ENCODE measurements at places on chromosomes 12 and 14.

DNA sequence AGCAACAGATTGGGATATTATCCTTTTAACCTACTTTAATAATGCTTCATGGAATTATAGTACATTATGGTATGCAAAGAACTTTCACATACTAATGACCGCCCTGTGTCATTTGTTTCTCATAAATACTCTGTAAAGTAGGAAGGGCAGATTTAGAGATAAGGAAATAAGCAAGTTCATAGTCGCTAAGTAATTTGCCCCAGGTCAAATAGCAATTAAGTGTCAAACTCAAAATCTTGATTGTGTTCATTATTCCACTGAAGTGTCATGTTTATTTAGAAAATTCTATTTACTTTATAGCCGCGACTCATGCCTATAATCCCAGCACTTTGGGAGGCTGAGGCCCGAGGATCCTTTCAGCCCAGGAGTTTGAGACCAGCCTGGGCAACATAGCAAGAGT, 98.7 kb upstream of the ATF1 start:
- DNase-seq, result no peak

- no peak for DNase-seq
Measured at GRCh38 chr14:24179961-24180796, 8.3 kb downstream of the REC8 start.

DNA sequence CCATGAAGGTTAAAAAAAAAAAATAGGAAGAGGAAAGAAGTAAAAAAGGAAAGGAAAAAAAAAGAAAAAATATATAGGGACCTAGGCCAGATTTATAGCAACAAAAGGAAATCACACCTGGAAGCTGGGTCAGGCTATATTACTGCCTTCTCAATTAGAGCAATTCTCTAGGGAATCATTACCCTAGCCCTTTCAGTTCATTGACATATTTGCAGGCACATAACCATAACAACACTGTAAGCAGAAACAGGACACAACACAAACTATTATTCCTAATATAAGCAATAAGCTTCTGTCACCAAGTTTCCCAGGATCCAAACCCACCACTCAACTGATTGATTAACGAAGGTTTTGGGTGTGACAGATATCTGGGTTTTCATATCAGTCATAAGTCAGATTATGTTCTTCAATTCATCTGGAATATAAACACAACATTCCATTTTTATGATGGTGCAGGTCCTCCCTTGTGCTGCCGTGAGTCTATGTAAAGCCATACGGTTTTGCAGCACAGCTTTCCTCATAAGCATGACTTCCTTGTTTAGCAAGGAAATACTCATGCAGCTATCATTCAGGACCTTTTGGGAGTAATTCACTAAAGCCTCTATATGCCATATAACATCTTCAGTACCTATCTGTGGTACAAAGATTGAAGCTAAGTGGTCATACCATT, 4.2 kb downstream of the PCNX4 start:
- no peak for DNase-seq

DNA sequence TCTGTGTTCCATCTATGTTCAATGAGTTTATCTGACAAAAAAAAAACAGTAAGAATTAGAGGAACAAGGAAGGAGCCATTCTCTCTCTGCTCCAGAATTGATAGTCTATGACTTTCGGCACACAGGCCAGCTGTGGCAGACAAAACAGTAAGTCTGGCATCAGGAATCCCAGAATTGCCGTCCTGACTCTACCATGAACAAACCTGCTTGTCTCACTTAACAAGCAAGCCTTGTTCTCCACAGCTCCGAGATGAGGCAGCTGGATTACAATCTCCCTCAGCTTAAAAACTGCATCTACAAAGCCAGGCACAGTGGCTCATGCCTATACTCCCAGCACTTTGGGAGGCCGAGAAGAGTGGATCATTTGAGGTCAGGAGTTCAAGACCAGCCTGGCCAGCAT, 153.6 kb upstream of the TMCC3 start:
- DNase-seq, result no peak

GRCh38 chr12:104604070-104604994, 147.6 kb downstream of the CHST11 start:
- DNase-seq, result peak; percentile 96

GRCh38 chr12:79871621-79872020, 63.3 kb downstream of the PPP1R12A start:
- no peak for DNase-seq

DNA sequence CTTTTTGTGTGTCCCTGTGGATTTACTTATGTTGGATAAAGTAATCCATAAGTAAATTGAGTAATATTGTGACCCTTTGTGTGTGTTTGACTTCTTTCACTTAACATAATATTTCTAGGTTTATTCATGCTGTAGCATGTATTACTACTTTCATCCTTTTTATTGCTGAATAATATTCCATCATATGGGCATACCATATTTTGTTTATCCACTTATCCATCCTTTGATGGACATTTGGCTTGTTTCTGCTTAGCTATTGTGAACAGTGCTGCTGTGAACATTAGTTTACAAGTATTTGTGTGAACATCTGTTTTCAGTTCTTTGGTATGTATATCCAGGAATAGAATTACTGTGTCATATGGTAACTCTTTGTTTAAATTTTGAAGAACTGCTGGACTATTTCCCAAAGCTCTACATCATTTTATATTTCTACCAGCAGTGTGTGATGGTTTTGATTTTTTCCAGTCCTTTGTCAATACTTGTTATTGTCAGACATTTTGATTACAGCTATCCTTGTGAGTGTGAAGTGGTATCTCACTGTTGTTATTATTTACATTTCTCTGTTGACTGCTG, 25.2 kb downstream of the G2E3 start:
- no peak for DNase-seq

GRCh38 chr12:125089626-125090025, 24.4 kb downstream of the AACS start:
- DNase-seq, result no peak

GRCh38 chr14:55212634-55213033, 21.2 kb upstream of the DLGAP5 start:
- DNase-seq, result no peak

GRCh38 chr14:79630288-79630960, 580.9 kb downstream of the DIO2 start:
- DNase-seq, result no peak

DNA sequence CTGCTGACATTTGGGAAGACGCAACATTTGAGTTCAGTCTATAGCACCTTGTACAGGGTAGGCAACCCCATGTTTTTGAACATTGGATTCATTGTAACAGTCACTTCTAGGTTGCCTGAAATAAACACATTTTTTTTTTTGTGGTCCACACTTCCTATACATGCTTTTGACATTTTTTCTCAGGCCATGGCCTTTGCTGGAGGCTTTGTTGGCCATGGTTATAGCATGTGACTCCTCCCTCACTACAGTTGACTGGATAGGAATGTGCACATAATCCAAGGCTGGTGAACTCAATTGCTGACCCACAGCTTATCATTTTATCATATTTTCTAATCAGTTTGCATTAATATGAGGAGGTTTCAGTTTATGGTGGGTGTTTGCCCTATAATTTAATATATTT, 60.6 kb downstream of the TMEM117 start:
- DNase-seq, result no peak

GRCh38 chr12:79988368-79988767, 53.5 kb upstream of the PPP1R12A start:
- no peak for DNase-seq

Data from lower leg skin (tissue), 4 donors.